ENCODE measurements at places on chromosomes 12 and 14. TPM values are rescaled to one million over a fixed set of nuclear protein-coding genes. Genes with fewer than 3 reads are reported as not detected.

GRCh38 chr12:793037-793436, 40.7 kb downstream of the WNK1 start:
- no peak for DNase-seq

GRCh38 chr12:68231229-68231628, 5.6 kb upstream of the IL26 start:
- no peak for DNase-seq

DNA sequence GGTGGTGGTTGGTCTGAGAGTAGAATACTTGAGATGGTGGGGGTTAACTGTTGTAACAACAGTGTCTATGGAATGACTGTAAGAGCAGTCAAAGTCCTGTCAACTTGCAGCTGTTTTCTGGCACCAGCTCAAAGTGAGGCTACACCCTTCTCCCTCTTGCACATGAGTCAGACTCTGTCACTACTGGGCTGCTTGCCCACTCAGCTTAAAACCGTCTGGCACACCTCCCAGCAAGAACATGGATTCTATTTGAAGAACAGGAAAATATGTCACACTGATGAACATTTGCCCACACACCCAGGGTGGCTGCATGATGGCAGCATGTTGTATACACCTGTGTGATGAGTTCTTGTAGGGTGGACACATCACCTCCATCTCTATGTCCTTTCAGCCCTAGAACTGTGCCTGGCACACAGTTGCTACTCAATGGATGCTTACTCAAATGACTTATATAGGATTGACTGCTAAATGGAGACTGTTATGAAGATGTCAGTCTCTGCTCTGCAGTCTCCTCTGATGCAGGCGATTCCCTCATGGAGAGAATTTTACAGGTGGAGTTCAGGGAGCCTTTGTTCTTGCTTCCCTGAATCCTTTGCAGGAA, 19.3 kb upstream of the SERPINA6 start:
- DNase-seq = no peak

Gene APAF1
- 21.2 TPM for total RNA-seq

Gene P2RX2
- not detected for total RNA-seq

Gene PLEK2
- total RNA-seq = 0.57 TPM

Data from activated T-helper 1 cell treated with anti-CD3 and anti-CD28 coated beads, Interleukin-12 subunit alpha, Interleukin-12 subunit beta, Interleukin-2, Interleukin-4 antibody, amounts not matched to agents 30 ng/mL and 10 ng/mL and 1 ng/mL, durations not matched to agents 14 hours and 24 hours and 36 hours (primary cell).